ENCODE measurements at places on chromosomes 3 and 15.

DNA sequence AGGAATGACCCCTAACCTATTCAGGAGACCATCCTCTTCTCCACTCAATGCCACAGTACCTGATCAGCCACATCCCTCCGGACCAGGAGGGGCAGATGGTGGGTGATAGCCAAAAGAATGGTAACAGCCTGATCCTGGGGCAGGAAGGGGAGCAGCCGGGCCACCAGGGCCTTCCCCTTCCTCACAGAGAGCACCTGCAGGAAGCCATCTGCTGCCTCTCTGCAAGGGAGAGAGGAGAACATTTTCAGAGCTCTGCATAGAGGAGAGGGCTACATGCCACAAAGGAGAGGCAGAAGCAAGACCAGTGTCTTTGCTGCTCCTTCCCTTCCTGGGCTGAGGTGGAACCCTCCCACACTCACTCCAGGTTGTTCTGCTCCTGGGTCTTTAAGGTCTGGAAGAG, 5.5 kb upstream of the SPG11 start:
- DNase-seq: no peak

DNA sequence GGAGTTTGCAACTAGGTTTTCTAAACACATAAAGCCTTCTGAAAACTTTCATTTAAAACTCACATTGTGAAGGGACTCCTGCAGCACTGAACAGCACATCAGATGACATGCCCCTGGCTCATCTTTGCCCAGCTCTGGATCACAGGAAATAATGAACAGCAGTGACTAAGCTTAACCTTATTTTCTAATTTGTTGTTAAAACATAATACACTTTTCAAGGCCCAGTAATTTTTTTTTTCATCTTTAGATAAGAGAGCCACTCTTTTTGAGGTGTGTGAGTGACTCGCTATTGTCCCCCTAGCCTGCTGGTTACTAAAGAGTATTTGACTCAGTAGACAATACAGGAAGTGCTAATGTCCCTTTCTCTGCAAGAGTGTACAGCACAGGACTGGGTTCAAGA, 204.0 kb downstream of the OSBPL10 start:
- no peak for DNase-seq

GRCh38 chr3:4517643-4518311, 24.6 kb downstream of the ITPR1 start:
- DNase-seq: no peak

DNA sequence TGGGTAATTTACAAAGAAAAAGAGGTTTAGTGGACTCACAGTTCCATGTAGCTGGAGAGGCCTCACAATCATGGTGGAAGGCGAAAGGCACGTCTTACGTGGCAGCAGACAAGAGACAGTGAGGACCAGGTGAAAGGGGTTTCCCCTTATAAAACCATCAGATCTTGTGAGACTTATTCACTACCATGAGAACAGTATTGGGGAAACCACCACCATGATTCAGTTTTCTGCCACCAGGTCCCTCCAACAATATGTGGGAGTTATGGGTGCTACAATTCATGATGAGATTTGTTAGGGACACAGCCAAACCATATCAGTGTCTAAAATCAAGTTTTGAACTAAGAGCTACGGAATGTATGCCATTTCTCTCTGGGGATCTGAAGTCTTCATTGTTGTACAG, 354.8 kb upstream of the C2CD4B start:
- no peak for DNase-seq

- no peak for DNase-seq
These were observed 10.9 kb upstream of the SEC61A1 start for GRCh38 chr3:128041344-128041743.

GRCh38 chr3:160641665-160642309, 35.2 kb upstream of the ARL14 start:
- DNase-seq: no peak

GRCh38 chr15:74823324-74823723, 3.1 kb upstream of the CPLX3 start:
- no peak for DNase-seq

- no peak for DNase-seq
These were observed 66.1 kb downstream of the BOC start for GRCh38 chr3:113277414-113277813.

DNA sequence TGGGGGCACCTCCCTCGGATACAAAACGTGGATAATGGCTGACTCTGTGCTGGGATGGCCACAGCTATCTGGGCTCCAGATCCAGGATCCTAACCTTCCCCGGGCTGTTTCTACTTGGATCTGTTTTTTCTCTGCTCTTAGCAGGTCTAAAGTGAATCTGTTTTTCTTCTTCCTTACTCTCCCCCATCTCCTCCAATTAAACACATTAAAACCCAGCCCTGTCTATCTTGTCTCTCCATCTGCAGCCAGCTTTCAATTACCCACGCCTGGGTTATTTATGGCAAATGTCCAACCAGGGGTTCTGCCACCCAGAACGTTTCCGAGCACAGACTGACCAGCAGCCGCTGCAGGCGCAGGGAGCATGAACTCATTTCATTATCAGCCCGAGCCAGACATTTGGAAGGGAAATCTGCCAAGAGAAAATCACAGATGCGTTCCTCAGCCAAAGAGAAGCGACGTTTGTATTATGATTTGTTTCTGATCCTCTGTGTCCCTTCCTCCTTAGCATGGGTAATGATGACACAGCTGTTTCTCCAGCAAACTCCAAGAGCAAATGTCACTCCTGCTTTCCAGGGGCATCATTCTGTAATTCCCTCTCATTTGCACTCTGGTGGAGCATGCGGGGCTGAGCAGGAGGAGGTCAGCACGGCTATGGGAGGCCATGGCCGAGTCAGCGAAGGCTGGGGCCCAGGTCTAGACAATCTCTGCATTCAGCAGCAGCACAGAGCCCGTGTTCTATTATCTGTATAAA, 42.0 kb downstream of the UMPS start:
- no peak for DNase-seq

Data from sigmoid colon (tissue), 7 donors.